ENCODE measurements at places on chromosomes 11 and 22.

DNA sequence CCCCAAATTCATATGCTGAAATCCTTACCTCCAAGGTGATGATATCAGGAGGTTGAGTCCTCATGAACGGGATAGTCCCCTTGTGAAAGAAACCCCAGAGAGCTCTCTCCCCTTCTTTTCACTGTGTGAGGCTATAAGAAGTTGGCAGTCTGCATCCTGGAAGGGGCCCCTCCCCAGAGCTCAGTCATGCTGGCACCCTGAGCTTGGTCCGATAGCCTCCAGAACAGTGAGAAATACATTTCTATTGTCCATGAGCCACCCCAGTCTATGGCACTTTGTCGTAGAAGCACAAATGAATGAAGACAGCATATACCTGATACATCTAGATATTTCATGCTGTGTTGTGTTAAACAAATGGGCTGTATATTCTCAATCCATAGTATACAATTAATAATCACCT is 81.1 kb upstream of the CRTAM start:
- DNase-seq, result no peak

- DNase-seq, result no peak
These were observed 13.0 kb upstream of the TUB start for GRCh38 chr11:8067929-8068575.

GRCh38 chr11:134036492-134037045 is 32.3 kb upstream of the JAM3 start:
- DNase-seq, result peak; percentile 9

DNA sequence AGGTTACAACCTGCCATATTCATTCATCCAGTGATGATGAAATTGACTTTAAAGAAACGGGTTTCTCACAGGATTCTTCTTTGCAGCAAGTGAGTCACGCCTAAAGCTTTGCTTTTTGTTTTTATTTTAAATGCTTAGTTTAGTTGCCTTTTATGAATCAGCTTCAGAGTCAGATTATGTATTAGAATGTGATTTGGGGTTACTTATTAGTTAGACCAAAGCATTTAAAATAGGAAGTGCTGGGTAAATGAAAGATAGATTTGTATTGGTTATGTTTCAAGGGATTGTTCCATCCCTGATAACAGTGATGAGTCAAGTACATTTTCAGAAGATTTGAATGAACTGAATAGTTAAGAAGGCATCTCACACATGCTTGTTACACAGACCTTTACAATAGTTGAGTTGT is 101.3 kb upstream of the GAL start:
- DNase-seq, result no peak

DNA sequence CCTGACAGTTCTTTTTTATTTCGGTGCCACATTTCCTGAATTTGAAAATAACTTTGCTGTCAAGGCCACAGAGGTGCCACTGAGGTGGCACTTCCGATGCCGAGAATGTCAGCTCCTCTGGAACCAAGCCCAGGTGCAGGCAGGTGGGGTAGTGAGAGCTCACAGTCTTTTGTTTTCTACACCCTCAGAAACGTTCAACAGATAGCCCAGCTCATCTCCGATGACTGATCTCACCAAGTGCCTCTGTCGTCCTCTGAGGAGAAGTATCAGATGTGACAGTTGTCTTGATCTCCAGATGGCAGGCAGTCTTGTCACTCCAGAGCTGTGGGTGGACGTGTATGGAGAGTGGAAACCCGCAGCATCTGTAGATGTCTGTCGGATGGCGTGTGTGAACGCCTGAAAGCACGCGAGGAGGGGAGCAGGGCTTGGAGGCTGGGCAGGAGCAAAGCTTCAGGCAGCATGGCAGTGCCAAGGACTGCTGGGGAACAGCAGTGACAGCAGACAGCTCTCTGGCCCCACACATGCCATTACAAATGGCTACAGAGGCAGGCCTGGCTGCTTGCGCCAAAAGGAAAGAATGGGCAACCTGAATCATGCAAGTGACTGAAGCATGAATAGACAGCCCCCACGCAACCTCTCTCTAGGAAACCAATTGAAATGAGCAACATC is 877.0 kb downstream of the OPCML start:
- DNase-seq, result no peak

GRCh38 chr22:27252282-27253049 is 549.1 kb downstream of the MN1 start:
- DNase-seq, result no peak

GRCh38 chr22:23524226-23524625 is 55.9 kb downstream of the IGLL1 start:
- no peak for DNase-seq

DNA sequence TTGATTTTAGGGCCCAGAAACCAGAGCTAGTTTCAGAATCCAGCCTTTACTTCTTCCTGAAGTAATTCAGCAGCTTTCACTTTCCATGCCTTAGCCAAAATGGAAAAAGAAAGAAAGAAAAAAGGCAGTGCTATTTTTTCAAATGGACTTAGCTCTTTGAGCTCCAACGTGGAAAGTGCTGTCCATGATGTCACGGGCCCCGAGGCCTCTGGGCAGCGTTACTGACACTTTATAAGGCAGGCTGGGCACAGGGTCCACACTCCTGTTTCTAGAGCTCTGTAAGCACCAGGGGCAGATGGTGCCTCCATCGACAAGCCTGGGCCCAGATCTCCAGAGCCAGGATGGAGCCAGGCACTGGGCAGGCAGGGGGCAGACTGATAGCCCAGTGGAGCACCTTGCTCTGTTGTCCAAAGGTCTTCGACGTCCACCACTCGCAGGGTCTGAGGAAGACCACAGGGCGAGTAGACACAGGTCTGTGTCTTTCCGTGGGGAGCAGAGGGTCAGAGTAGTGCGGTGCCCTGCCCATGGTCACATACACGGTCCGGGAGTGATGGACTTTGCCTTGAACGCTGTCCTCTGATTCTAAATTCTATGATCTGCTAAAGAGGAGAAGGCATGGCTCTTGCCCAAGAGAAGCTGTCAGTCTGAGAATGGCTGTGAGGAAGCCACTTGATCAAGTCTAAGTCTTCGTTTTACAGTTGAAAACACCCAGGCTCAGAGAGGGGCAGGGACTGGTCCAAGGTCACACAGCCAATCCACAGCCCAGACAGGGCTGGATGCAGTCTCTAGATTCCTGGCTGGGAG is 22.0 kb upstream of the WNT11 start:
- no peak for DNase-seq

DNA sequence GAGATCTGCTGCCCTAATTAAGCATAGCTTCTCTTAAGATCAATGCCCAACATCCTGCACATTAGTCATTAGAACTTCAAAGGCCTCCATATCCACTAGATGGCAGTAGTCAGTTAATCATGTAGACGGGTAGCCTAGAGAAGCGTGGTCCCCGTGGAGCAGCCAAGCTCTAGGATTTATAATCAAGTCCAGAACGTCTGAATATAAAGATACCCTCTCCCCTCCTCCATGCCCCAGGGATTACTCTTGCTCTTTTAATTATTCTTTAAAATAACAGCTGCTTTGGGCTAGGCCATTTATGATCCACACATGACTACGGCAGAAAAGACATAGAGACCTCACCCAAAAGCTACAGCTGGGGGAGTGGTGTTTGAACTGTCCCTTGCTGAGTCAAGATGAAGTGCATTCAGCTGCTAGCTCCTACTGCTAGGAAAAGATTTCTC is 327.6 kb upstream of the PLET1 start:
- peak; percentile 10 for DNase-seq

DNA sequence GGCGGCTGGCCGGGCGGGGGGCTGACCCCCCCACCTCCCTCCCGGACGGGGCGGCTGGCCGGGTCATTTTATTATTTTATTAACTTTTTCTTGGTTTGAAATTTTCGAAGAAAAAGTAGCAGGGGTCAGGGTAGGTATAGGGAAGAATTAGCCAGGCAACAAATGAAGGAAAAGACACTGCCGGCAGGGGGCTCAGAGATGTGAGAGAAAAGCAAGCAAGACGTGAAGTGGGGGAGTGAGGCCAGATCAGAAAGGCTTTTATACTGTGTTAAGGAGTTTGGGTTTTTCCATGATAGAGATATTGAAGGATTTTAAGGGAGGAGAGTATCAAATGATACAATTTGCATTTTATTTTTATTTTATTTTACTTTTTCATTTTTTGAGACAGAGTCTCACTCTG is 19.0 kb downstream of the RNF214 start:
- no peak for DNase-seq

DNA sequence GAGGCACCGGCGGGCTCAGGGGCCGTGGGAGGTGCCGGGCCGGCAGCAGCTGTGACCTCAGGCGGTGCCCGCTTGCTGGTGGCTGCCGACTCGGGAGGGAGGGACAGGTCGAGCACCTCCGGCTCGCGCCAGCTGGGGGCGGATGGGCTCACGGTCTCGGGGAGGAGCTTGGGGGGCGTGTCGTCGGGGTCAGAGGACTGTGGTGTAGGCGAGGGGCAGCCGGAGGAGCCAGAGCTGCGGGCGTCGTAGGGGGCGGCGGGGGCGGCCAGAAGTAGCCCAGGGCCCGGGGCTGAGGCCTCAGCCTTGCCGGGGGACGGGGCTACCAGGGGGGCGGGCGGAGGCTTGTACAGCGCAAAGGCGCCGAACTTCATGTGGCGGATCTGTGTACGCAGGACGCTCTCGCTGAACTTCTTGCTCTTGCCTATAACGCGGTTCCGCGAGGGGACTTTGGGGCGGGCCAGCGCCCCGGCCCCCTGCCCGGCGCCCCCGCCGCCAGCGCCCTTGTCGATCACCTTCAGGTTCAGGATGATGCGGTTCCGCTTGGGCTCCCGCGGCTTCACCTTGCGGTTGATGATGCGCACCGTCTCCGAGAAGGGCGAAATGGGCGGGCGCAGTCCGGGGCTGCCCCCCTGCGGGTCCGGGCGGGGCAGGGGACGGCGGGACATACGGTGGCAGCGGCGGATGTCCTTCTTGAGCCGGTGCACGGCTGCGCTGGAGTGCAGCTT is 5.5 kb downstream of the CBX6 start:
- no peak for DNase-seq

- DNase-seq, result no peak
These were observed 85.0 kb downstream of the ALX4 start for GRCh38 chr11:44224867-44225501.

- DNase-seq, result no peak
These were observed 445.9 kb downstream of the BRD1 start for GRCh38 chr22:49381595-49382450.

DNA sequence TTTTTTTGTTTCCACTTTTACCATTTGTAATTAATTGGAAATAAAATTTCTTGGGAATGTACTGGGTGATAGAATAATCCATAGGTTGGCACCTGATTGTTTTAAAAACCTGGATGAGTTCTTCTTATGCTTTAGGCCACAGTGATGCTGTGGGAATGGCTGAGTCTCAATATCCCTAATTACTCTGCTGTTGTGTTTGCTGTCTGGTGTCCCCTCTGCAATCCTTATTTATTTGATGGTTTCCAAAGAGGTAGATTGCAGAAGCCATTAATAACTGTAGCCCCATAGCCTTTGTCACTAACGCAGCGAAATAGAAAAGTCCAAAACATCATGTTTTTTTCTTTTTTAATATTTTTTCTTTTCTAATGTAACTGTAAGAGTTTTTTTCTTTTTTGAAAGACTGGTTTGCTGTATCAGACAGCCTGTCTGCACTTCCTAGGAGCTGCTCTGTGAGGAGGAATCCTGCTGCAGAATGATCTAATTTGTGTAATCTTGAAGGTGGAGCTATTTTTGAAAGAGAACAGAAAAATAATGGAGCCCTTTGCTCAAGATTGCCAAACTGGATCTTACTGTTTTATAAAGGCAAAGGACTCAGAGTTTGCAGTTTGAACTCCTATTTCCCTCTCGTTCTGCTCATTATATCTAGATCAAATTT is 14.9 kb downstream of the PACS1 start:
- DNase-seq, result no peak

DNA sequence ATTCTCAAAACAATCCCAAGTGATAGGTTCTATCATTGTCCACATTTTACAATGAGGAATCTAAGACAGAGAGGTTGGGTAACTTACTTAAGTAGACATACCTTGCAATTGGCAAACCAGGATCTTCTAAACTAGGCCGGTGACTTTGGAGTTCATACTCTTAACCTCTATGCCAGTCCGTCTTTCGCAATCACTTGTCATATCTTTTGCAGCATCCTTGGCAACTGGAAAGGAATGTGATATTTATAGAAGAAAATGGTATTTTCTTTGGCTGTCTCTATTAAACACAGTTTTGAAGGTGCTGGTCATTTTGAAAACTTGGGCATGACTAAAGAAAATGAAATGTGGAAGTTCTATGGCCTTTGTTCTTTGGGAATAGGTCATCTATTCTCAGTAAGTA is 556.5 kb downstream of the NELL1 start:
- DNase-seq, result no peak

DNA sequence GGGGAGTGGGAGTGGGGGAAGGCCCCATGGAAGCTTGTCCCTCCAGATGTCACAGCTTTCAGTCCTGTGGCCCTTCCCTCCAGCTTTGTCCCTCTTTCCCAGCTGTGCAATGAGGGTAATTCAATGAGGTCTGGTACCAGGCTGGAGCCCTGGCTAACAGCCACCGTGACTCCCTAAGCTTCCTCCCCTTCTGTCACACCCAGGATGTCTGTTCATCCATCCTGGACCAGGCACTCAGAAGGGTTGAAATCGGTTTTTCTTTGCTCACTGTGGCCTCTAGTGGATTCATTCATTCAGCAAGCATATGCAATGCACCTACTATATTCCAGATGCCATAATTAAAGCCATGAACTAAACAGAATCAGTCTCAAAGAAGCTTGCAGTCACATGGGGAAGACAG is 38.7 kb downstream of the SYT13 start:
- no peak for DNase-seq

DNA sequence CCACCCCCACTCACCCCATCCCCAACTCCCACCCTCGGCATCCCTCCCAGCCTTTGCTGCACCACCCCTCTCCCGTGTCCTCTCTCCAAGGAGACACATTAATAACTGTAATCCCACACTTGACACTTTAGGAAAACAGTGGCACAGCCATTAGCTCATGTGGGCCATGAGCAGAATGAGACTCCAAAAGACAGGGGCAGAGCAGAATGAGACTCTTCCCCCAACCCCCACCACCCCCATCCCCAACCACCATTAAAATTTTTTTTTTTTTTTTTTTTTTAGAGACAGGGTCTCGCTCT is 6.2 kb upstream of the SLCO2B1 start:
- no peak for DNase-seq

DNA sequence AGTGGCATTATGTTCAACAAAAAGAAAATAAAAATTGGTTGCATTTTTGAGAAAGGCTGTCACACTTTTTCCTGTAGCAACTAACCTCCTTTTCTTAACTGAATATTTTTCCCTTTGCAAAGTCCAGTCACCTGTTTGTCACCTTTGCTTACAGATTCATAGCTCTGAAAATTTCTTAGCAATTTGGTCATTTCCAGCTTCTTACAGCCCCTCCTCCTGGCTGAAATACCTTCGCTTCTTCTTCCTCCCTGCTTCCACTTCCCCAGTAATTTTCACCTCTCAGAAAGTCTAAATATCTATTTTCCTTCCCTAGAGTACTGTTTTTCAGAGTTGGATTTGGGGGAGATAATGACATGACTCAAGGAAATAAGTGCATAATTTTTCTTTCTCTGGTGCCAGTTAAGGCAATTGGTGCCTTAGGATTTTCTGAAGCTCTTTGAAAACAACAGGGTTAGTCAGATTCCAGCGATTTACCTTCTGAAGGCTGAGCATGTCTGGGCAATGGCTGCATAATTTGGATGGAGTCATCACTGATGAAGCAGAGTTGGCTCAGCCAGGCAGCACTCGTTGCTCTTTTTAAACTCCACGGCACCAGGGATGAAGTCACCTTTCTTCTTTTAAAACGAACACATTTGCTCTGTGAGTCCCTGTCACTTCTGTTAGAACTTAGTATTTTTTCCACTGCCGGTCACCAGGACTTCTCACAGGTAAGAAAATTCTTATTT is 62.1 kb upstream of the AMOTL1 start:
- no peak for DNase-seq

- no peak for DNase-seq
These were observed 26.8 kb downstream of the CLDN25 start for GRCh38 chr11:113806406-113806805.

GRCh38 chr11:47552056-47552565 is 821 bp downstream of the CELF1 start:
- no peak for DNase-seq

All from effector memory CD8-positive, alpha-beta T cell (primary cell).